Stimulated activated CD8-positive, alpha-beta memory T cell treated with anti-CD3 and anti-CD28 coated beads, Interleukin-4, amount 100 ng/mL, for 1 hour (primary cell): ENCODE measurements at places on chromosomes 1 and 21.

GRCh38 chr1:219713981-219714381, 101.1 kb upstream of the ZC3H11B start:
- no peak for DNase-seq

GRCh38 chr21:34642211-34643075, 26.4 kb upstream of the CLIC6 start:
- no peak for DNase-seq

- no peak for DNase-seq
Observed at GRCh38 chr1:105137543-105138457, 1388.1 kb downstream of the AMY1C start.

DNA sequence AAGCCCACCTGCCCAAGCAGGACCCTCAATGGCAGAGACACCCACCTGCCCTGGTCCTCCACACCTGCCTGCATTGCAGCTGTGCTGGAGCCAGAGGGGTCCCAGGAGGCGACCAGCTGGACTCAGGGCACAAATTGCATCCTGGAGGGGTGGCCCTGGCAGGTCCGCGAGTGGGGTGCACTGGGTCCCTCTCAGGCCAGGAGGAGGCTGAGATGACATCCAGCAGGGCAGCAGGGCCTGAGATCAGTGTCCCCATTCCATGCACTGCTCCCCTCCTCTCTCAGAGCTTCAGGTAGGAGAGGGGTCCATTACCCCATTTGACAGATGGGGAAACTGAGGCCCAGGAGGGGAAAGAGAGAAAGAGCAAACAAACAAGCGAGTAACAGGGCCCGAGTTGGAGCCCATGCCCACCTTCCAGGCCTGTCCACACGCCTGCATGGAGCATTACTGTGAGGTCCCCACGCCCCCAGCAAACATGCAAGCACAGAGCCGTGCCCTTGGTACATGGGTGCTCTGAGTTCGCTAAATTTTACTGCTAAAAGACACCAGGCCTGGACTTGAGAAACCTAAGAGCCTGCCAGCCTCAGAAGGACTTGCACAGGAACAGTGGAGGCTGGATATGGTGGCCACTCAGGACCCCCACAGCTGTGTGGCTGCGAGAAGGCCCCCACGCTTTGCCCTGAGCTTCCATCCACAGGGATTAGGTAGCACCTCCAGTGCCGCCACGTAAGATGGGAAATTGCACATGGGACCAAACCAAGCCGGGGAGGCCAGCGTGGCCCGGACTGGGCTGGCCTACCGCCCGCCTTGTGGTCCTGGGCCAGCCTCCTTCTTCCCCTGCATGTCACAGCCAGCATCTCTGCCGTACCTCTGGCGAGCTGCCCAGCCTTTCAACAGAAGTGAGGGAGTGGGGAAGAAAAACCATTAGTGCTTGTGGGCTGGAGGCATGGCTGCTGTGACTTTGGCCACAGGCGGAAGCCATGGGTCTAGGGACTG, 7.4 kb downstream of the WNT3A start:
- no peak for DNase-seq

DNA sequence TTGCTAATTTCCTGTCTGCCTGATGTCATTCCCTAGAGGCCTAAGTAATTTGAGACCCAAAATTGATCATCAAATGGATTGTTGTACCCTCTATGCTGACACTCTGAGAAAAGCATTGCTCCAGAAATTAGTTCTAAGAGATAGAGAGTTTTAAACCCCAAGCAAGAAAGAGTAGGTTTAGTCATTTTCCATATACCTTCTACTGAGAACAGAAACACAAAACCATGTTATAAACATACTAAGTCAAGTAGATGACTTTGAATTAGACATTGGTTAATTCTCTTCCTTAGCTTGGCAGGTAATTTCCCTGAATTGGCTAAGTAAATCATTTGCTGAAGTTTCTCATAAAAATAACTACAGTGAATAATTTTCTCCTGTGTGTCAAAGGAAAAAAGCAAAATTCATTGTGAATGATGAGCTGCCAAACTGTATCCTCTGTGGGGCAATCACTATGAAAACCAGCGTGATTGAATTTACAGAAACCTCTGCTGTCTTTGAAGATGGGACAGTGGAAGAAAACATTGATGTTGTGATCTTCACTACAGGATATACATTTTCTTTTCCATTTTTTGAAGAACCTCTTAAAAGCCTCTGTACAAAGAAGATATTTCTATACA, 20.1 kb downstream of the FMO4 start:
- DNase-seq: no peak

- DNase-seq: no peak
Observed at GRCh38 chr21:30104241-30104640, 62.4 kb downstream of the CLDN17 start.

DNA sequence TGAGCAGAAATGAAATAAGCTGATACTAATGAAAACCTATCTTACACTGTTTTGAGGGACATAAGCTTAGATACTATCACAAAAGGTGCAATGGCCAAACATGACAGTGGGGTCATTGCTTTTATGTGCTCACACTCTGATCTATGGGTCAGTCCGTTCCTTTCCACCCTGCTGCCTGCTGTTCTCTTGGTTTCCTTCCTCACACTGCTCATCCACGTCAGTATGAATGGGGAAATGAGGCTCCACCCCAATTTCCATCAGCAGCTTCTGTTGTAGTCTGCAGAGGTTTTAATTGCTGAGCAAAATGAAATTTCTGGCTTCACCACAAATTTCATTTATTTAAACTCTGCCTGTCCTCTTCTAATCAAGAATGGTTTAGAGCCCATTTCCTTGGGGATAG, 155.2 kb downstream of the GABPA start:
- no peak for DNase-seq
